ENCODE measurements at places on chromosomes 12 and 14.

GRCh38 chr12:67070604-67071003 is 198.6 kb upstream of the CAND1 start:
- no peak for DNase-seq

- DNase-seq = peak; percentile 98
These were observed 4.6 kb downstream of the PKP2 start for GRCh38 chr12:32891956-32892355.

GRCh38 chr12:117507548-117507947 is 146.1 kb upstream of the NOS1 start:
- DNase-seq = no peak

DNA sequence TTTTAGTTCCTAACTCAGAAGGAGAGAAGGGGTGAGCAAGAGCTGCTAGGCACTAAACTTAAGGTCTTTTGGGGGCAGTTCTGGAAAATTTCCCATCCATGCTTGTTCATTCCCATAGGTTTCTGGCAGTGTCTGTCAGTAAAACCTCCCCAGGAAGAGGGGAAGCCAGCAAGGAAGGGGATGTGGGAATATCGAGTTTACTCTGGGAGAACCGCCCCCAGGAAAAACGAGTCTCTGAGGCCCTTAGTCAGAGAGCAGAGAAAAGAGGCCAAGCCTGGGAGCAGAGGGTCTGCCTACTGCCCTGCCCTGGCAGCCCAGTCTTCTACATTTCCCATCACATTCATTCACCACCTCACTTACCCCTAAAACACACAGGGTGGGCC is 55.9 kb downstream of the TMCC3 start:
- DNase-seq = no peak

- no peak for DNase-seq
These were observed 3.6 kb downstream of the ITGA7 start for GRCh38 chr12:55703901-55704761.

DNA sequence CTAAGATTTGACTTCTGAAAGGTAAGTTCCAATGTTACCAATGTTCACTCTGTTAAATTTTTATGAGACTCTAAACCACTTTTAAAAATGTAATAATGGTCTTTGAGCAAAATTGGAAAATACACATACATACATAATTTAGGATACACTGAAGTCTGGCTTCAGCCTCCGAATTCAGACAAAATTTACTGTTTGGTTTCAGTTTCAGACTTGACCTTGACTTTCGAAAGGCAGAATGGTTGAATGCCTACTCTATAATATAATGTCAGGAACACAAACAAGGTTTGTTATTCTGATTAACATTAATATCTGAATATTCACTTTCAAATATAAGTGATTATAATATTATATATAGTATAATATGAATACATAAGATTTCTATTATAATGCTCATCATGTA is 74.1 kb upstream of the KRAS start:
- no peak for DNase-seq

GRCh38 chr12:93325855-93326254 is 51.9 kb upstream of the NUDT4 start:
- DNase-seq = no peak

DNA sequence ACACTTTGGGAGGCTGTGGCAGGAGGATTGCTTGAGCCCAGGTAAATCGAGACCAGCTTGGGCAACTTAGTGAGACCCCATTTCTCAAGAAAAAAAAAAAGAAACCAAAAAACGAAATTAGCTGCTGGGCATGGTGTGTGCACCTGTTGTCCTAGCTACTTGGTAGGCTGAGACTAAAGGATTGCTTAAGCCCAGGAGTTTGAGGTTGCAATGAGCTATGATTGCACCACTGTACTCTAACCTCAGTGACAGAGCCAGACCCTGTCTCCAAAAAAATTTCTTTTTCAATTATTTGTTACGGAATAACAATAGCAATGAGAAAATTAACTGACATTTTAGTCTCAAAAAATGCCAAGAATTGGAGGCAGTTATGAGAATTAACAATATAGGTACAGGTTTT is 128.0 kb downstream of the CCDC91 start:
- no peak for DNase-seq

- no peak for DNase-seq
These were observed 14.5 kb downstream of the PLEKHG3 start for GRCh38 chr14:64718762-64719161.

DNA sequence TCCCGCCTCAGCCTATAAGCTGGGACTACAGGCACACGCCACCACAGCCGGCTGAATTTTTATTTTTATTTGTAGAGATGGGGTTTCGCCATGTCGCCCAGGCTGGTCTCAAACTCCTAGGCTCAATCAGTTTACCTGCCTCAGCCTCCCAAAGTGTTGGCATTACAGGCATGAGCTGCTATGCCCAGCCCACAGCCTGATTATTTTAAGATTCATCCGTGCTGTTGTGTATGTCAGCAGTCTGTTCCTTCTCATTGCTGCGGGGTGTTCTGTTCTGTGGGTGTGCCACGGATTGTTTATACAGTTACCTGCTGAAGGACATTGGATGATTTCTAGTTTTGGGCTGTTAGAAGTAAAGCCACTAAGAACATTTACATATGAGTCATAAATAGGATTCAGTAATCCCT is 9.6 kb upstream of the EP400 start:
- DNase-seq = no peak

DNA sequence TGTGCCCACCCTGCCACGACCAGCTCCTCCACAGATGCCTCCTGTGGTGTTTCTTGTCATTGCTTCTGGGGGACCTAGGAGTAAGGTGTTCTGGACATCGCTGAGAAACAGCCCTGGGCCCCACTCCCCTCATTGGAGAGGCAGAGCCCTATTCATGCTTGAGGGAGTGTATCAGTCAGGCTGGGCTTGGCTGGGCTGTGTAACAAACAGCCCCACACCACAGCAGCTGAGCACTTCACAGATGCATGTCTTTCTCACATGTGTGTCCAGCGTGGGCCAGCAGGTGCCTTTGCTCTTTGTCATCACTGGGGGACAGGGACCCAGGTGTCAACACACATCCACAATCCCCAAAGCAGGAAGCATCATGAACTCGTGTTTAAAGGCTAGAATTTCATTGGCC is 65.1 kb upstream of the FBRSL1 start:
- no peak for DNase-seq

DNA sequence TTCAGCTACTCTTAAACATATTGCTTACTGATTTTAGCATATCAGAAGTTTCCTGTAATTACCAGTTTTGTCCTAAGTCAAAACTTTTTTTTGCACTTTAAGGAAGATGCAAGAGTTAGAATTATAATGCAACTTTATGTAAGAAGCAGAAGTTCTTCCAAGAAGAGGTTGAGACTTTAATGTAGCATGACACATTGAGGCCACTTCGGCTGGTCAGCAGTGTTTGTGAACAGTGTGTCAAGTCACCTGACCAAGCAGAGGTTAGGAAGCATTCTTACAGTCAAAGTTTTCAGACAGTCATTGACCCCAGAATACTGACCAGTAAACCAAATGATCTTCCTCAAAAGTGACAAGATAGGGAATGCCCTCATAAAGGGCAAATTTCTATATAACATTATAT is 15.2 kb downstream of the FGFR1OP2 start:
- DNase-seq = no peak

- DNase-seq = no peak
These were observed 6.8 kb downstream of the WDHD1 start for GRCh38 chr14:55019968-55020554.

GRCh38 chr14:103030741-103031565 is 26.4 kb downstream of the CDC42BPB start:
- DNase-seq = no peak
